Thoracic aorta (tissue), 2 donors: ENCODE measurements at places on chromosomes 1 and 21. TPM values are rescaled to one million over a fixed set of nuclear protein-coding genes. Genes with fewer than 3 reads are reported as not detected.

The RAB7B gene
- total RNA-seq = 12.0 TPM

- DNase-seq = no peak
These were observed 514 bp downstream of the AGL start for GRCh38 chr1:99850459-99851291.

GRCh38 chr21:28215214-28215954, 777.3 kb downstream of the LTN1 start:
- no peak for DNase-seq

GRCh38 chr1:243968413-243968812, 82.7 kb upstream of the ZBTB18 start:
- DNase-seq = no peak

- DNase-seq = no peak
These were observed 1727.2 kb downstream of the NCAM2 start for GRCh38 chr21:22725436-22725835.

- DNase-seq = no peak
These were observed 53.4 kb upstream of the C1orf185 start for GRCh38 chr1:51048670-51049069.

GRCh38 chr1:193427524-193427923, 241.1 kb upstream of the B3GALT2 start:
- no peak for DNase-seq

The ZNF683 gene
- not detected for total RNA-seq

DNA sequence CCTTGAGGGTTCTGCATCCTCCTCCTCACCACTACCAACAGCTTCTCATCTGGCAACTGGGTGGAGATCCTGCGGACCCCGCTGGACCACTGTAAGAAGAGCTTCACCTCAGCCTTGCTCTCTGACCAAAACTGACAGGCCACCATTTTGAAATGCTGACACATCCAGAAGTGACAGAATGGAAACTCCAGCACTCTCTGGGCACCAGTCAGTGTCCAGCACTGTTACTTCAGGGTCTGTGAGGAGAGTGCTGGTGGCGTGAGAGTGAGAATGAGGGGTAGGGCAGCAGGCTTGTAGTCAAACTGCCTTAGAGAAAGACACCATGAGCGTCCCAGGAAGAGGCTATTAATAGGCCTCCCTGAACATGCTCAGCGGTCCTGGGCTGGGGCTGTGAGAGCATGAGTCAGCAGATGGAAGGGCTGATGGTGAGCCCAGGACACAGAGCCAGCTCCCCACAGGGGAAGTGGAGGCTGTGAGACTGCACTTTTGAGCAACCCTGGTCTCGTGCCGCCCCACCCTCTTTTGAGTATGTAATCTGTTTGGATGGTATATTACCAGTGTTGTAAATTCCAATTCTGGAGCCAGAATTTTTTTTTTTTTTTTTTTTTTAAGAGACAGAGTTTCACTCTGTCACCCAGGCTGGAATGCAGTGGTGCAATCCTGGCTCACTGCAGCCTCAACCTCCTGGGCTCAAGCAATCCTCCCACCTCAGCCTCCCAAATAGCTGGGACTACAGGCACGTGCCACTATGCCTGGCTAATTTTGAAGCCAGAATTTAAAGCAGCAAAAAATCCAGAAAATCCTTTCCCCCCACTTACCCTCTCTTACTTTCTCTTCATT, 34.4 kb upstream of the SLC30A1 start:
- peak; percentile 81 for DNase-seq

The SPRR5 gene
- not detected for total RNA-seq

- DNase-seq = no peak
These were observed 27.1 kb downstream of the ACOT11 start for GRCh38 chr1:54575161-54575560.

The AQP10 gene
- not detected for total RNA-seq

The ZSWIM5 gene
- 3.5 TPM for total RNA-seq

The C1orf115 gene
- 6.8 TPM for total RNA-seq

The AVPR1B gene
- total RNA-seq = not detected

DNA sequence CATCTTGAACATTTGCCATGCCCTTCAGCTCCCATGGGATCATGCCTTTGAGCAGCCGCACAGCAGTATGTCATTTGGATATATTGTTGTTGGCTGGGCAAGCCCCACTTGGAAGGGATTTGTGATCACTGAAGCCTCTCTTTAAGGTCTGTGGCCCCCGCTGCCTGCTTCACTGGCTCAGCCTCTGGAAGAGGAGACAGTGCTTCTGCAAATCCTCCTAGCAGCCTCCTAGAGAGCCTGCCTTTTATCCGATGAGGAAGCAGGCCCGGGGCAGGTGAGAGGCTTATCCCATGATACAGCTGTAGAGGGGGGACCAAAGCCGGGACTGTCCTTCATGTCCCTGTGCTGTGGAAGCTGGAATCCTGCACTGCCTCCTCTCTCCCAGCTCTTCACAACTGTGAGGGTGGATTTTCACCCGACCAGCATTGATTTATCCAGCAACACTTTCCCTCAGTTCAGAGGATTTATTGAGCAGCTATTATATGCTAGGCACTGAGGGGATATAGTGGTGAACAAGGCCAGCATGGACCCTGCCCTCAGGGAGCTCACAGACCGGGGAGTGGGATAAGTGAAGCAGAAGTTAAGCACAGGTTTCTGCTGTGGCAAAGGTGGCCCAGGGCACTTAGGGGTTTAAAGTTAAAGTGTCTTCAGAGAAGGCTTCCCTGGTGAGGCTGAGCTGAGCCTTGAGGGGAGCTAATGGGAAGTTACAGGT, 3.9 kb downstream of the TMEM61 start:
- DNase-seq = no peak

- no peak for DNase-seq
These were observed 1.8 kb upstream of the IQGAP3 start for GRCh38 chr1:156574039-156574633.

DNA sequence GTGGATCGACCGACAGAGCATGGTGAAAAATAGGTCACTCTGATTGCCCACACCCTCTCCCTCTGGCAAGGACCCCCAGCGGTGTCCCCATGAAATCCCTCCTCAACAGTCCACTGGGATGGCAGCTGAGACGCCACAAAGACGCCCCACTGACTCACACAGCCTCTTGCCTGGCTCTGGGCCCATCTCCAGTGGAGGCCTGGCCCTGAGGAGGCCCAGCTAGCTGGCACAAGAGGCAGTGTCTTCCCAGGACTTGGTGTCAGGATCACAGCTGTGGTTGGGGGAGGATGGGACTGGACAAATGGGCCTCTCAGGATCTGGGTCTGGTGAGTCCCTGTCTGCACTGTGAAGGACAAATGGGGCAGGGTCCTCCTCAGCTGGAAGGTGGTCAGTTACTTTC, 4.6 kb downstream of the ALX3 start:
- no peak for DNase-seq

- DNase-seq = no peak
These were observed 24.7 kb downstream of the TRIM67 start for GRCh38 chr1:231186356-231187115.

The SLC22A15 gene
- total RNA-seq = 11.9 TPM

- DNase-seq = no peak
These were observed 533.7 kb upstream of the PKN2 start for GRCh38 chr1:88150330-88150729.

GRCh38 chr1:161119092-161119903, 1.4 kb downstream of the NIT1 start:
- DNase-seq = no peak

The ABCG1 gene
- 20.6 TPM for total RNA-seq

GRCh38 chr21:28099001-28099705, 893.5 kb downstream of the LTN1 start:
- no peak for DNase-seq

GRCh38 chr1:67945733-67946374, 104.6 kb downstream of the DIRAS3 start:
- DNase-seq = no peak

- DNase-seq = no peak
These were observed 14.0 kb upstream of the SLC19A1 start for GRCh38 chr21:45556302-45556644.

DNA sequence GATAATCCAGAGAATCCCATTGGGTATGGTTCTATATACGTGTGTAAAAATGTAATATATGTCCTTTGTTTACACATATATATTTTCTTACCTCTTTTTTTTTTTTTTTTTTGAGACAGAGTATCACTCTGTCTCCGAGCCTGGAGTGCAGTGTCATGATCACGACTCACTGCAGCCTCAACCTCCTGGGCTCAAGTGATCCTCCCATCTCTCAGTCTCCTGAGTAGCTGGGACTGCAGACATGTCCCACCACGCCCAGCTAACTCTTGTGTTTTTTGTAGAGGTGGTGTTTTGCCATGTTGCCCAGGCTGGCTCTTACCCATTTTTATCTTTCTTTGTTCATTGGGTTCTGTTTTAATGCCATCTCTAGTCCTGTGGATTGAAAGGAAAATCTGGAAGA, 59.5 kb downstream of the ZBTB17 start:
- no peak for DNase-seq

The SLC44A5 gene
- total RNA-seq = 0.28 TPM

DNA sequence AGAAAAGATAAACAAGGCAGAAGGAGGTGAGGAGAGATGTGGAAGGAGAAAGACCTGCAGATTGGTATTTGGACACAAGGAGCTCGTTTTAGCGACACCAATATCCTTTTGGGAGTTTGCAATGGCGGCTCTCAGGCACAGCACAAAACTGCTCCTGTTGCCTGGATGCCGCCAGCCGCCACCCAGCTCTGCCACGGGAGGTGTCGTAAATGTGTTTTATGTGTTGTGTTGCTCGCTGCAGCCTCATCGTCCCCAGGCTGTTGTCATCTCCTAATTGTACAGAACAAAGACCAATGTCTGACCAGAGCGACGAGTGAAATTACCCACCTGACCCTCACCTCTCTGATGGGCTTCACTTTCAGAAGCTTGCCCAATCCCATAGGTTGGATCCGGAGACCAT, 96.6 kb upstream of the ZNF281 start:
- DNase-seq = no peak

- DNase-seq = no peak
These were observed 18.8 kb upstream of the LIN9 start for GRCh38 chr1:226327761-226328162.

DNA sequence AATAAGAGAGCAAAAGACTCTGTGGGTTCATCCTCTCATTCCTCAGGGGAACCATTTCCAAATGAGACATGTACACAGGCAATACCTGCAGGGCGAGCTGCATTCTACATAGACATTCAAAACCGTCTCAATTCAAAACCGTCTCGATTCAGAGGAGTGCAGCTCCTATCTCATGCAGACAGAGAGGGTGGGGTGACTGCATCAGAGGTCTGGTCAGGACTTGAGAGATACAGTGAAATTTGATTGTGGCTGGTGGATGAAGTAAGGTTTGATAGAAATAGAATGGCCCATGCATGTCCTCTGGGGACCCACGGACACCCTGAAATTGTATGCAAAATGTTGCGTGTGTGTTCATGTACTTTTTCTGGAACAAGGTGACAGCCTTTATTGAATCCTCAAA, 27.3 kb downstream of the TEX35 start:
- DNase-seq = no peak

The ANGPTL3 gene
- total RNA-seq = not detected

The ANKRD65 gene
- 0.68 TPM for total RNA-seq

DNA sequence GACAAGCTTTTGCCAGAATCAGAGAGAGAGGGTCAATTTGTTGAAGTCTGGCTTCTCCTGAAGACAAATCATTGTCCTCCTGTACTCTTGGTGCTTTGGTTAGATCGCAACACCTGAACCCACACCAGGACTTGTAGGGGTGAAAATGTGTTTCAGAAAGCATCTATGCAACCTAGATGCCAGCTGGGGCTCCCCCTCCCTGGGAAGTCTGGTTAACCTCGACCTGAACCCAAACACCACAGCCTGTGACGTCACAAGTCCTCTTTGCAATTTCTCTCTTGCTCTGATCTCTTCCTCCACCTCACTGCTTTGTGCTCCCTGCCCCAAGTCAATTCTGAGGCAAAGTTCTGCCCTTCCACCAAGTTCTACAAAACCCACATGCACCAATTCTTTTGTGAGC, 42.8 kb upstream of the USP24 start:
- DNase-seq = no peak

GRCh38 chr1:201224666-201225370, 34.2 kb downstream of the IGFN1 start:
- no peak for DNase-seq

GRCh38 chr1:74513411-74514300, 1.2 kb upstream of the LRRC53 start:
- no peak for DNase-seq

The PGLYRP3 gene
- not detected for total RNA-seq
